ENCODE measurements at places on chromosomes 6 and 20.

DNA sequence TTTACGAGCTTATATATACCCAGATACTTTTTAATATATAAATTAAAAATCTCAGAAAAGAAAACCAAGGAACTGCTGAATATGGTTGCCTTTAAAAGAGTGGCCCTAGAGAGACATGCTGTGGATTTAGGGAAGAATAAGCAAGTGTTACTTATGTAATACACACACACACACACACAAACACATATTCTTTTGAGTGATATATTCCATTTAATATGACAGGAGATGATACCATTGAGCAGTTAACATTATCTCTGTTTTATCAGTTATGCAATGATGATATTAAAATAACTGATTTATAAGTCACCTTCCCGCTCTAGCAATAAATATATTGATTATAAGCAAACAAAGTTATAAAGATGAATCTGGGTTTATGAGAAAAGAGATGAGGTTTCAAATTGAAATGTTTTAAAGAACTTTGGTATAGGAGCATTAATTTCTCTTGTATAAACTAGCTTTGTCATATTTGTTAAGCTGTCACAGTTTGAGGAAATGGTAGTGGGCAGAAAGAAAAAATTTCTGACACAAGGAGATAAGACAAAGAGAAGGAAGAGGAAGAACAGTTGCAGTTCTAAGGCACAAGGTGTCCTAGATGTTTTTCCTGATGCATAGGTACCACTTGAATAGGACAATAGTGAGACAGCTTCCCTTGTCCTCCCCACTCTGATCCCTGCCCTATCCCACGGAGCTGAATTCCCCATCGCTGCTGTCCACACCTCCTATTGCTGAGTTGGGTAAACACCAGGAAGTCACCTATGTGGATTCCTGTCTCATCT is 26.4 kb downstream of the GPX5 start:
- no peak for DNase-seq

DNA sequence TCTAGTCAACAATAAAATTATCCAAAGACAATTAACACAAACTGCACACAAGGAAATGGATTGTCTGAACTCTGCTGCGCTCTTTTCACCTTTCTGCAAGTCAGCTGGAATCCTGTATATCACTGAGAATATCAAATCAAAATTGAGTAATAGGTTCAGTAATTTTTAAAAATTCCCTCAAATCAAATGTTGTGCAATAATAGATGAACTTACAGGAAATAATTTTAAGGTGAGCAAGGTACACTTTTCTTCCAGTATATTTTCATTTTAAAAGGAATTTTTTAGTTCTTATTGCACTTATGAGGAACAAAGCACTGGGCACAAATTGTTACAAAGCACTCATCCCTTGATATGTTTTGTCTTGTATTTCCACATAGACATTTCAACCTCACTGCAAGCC is 1.2 kb downstream of the SAYSD1 start:
- DNase-seq, result no peak

GRCh38 chr20:51747182-51747911 is 20.8 kb downstream of the ATP9A start:
- no peak for DNase-seq

- peak; percentile 55 for DNase-seq
These were observed 242.6 kb upstream of the CDYL start for GRCh38 chr6:4533576-4533975.

- DNase-seq, result peak; percentile 29
These were observed 174.7 kb downstream of the PREX1 start for GRCh38 chr20:48652961-48653705.

GRCh38 chr6:163260111-163260895 is 154.2 kb upstream of the QKI start:
- peak; percentile 23 for DNase-seq

GRCh38 chr6:122730775-122731386 is 48.6 kb upstream of the FABP7 start:
- peak; percentile 46 for DNase-seq

- peak; percentile 42 for DNase-seq
These were observed 8.1 kb upstream of the TSPYL1 start for GRCh38 chr6:116287689-116288282.

GRCh38 chr6:139017227-139017626 is 11.3 kb upstream of the ABRACL start:
- DNase-seq, result peak; percentile 50

DNA sequence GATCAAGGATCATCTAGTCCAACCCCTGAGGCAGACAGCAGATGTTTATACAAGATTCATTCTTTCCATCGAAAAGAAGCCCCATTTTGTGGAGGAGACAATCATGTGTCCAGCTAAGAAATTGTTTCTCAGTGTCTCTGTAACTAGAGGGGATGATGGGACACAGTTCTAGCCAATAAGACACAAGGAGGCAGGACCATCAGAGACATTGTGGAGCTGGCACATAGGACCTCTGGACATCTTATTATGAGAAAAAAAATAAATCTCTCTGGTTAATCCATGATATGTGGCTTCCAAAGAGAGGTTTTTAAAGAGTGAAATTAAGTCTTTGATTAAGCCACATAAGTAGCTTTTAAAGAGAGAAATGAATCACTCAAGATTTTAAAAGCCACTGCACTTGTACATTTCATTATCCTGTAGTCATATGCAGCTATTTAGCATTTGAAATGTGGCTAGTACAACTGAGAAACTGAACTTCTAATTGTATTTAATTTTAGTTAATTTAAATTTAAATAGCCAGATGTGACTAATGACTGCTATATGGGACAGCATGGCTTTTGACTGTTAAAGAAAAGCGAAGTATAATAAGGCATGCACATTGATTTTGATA is 176.8 kb downstream of the TASP1 start:
- no peak for DNase-seq

DNA sequence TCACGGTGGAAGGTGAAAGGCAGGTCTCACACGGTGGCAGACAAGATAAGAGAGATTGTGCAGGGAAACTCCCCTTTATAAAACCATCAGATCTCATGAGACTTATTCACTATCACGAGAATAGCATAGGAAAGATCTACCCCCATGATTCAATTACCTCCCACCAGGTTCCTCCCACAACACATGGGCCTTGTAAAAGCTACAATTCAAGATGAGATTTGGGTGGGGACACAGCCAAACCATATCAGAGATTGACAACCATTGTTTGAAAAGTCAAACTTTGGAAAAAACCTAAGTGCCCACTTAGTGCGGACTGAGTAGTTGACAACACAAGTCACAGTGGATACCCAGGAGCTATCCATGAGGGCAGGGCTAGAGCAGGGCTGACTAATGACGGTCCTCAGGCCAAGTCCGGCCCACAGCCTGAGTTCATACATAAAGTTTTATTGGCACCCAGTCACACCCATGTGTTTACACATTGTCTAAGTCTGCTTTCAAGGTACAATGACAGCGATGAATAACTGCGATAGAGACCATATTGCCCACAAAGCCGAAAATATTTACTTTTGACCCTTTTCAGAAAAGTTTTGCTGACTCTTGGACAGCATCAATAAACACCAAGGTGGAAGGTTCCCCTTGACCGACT is 33.8 kb upstream of the PMEPA1 start:
- DNase-seq, result peak; percentile 22

DNA sequence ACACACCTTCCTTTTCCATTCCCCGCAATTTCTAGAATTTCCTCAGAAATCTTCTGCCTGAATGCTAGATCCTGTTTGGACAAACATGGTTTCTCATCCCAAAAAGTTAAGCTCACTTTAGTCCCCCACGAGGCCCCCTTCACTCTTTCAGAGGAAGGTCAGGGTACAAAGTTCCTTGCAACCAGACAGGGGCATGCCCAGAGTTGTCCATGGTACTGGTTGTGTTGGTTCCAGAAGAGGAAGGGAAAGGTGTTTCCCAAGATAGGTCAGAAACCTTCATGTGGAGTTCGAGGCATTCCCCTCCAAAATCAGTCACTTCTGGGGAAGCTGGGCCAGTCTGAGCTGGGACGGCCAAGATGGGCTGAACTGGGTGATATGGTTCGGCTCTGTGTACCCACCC is 167.6 kb upstream of the MAFB start:
- DNase-seq, result no peak

GRCh38 chr6:104159045-104159618 is 700.6 kb downstream of the HACE1 start:
- no peak for DNase-seq

GRCh38 chr20:53642196-53643030 is 48.8 kb upstream of the ZNF217 start:
- DNase-seq, result peak; percentile 94

GRCh38 chr20:33460711-33461110 is 17.1 kb upstream of the SNTA1 start:
- DNase-seq, result no peak

- DNase-seq, result peak; percentile 72
These were observed 123.0 kb downstream of the SLC16A10 start for GRCh38 chr6:111210194-111210728.

- DNase-seq, result no peak
These were observed 183.3 kb downstream of the EDN1 start for GRCh38 chr6:12473494-12473893.

GRCh38 chr20:22723659-22724058 is 139.3 kb upstream of the FOXA2 start:
- DNase-seq, result peak; percentile 24

GRCh38 chr20:35447082-35447789 is 8.2 kb upstream of the CEP250 start:
- peak; percentile 90 for DNase-seq

- peak; percentile 75 for DNase-seq
These were observed 12.5 kb downstream of the ITPR3 start for GRCh38 chr6:33633462-33634158.

DNA sequence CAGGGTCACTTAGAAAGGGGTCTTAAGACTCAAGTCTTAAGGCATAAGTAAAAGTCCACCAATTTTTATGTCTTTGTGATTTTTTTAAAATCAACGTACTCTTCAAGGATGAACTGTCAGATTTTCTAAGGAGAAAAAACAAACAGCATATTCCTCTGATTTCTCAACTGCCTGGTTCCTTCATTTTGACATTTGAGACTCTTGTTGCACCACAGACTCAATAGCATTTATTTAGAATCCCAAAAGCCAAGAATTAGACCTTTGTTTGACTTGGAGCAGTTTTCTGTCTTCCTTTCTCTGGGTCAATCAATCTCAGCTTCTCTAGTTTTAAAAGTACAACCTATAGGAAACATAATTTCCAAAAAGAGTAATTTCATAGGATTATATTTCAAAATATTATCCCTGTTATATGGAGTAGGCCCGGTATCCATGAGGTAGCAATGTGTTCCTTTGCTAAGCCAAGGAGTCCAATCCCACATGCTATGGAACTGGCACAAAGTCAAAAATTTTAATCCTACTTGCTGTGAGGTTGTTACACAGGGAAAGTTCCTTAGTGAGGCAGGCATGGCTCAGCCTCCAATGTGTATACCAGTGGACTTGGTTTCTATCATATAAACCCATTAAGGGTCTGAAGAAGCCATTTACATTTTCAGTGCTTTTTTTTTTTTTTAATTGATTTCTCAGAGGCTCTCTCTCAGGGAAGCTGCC is 405.7 kb downstream of the KIF16B start:
- no peak for DNase-seq

DNA sequence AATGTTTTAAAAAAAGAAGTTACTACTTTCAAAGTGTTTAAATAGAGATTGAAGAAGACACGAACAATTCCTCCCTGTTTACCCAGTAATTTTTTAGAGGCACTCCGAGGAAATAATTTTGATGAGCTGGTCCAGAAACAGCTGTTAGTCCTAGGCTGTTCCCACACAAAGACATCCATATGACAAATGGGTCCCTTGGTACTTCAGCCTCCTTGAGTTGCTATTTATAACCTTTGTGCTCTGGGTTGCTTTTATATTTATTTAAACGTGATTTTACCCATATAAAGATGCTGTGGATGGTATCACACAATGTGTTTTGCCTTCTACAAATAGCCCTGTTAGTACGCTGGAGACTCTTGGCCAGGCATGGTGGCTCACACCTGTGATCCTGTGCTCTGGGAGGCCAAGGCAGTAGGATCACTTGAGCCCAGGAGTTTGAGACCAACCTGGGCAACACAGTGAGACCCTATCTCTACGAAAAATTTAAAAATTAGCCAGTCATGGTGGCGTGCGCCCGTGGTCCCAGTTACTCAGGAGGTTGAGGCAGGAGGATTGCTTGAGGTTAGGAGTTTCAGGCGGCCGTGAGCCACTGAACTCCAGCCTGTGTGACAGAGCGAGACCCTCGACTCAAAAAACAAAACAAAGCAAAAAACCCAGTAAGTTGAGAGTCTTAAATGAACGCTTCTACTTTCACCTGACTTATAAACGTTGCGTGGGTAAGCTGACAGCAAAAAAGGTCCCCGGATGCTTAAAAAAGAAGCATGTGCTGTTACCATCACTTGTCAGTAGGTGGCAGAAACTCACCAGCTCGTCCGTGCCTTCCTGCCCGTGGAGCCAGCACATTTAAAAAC is 56.9 kb upstream of the ARMH2 start:
- peak; percentile 72 for DNase-seq

DNA sequence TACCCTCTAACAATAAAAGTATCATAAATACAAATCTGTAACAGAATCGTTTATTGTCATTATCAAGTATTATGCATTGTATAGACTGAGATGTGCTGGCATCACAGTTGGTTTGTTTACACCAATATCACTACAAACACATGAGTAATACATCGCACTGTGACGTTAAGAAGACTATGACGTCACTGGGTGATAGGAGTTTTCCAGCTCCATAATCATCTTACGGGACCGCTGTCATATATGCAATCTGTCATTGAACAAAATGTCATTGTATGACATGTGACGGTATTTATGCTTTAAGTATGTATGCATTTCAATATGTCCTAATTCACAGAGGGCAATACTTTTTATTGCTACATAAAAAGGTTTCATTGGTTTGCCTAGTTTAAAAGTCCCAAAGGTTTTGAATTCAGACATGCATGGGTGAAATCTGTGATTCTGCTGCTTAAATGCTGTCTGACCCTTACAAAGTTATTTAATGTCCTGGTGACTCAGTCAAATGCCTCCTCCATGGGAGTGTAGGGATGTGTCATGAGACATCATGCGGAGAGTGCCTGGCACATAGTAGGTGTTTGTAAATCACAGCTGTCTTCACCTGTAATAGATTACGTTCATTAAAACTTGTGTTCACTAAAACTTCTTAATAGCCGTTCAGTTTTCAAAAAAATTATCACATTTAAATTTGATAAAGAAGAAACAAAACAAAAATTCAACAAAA is 160.7 kb upstream of the PDE10A start:
- DNase-seq, result no peak

DNA sequence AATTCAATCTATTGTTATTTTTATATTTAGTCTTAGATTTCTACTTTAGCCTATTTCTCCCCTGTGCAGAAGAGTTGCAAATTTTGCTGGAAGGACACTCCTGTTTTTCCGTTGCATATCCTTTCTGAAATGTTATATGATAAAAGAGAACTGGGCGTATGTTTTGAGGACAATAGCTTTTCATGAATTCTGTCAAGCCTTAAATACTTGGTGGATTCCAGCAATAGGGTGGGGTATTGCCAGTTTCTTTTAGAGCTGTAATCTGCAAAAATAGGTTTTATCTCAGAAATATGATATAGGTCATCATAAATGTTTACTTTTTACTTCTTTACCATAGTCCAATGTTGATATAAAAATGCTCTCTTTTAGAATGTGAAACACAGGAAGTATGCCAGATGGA is 42.0 kb downstream of the VTA1 start:
- no peak for DNase-seq

GRCh38 chr6:12293931-12294807 is 4.0 kb downstream of the EDN1 start:
- DNase-seq, result no peak
